ENCODE measurements at places on chromosomes 12 and 14.

- no peak for DNase-seq
These were observed 170.1 kb downstream of the STXBP6 start for GRCh38 chr14:24879661-24880386.

DNA sequence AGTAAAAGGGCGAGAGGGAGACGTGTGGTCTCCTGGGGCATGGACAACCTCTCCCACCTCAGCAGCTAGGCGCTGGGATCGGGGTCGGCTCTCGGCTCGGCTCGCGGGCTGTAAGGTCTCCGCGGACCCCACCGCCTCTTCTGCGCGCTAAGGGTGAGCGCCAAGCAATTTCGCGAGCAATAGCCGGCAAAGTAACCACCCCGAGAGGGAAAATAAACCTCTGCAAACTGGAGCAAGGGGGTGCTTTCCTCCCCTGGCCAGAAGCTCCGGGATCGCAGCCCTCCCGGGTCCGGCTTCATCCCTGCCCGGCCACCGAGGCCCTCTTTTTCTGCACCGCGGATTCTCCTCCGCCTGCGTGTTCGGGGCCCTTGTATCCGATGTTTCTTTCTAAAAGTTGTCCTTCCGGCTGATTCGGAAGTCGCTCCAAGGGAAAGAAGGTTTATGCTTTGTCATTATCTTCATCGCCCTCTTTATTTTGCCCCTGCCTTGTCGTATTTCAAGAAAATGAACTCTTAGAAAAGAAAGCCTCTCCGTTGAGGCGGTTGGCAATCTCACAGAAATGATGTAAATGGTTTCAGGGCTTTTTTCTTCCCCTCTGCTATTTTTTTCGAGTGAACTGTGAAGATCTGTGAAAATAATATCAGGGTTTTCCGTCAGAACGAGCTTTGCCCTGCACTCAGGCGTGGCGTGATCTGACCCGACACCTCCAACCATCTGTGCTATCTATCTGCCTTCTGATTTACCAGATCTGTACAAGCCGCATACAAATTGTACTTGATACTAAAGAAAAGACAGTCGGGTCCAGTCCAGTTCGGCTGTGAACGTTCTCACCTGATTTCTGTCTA, 1.7 kb upstream of the SIX6 start:
- no peak for DNase-seq

- no peak for DNase-seq
These were observed 7.0 kb downstream of the MLXIP start for GRCh38 chr12:122085591-122085990.

GRCh38 chr14:35202195-35202594, 79.8 kb downstream of the PRORP start:
- no peak for DNase-seq

DNA sequence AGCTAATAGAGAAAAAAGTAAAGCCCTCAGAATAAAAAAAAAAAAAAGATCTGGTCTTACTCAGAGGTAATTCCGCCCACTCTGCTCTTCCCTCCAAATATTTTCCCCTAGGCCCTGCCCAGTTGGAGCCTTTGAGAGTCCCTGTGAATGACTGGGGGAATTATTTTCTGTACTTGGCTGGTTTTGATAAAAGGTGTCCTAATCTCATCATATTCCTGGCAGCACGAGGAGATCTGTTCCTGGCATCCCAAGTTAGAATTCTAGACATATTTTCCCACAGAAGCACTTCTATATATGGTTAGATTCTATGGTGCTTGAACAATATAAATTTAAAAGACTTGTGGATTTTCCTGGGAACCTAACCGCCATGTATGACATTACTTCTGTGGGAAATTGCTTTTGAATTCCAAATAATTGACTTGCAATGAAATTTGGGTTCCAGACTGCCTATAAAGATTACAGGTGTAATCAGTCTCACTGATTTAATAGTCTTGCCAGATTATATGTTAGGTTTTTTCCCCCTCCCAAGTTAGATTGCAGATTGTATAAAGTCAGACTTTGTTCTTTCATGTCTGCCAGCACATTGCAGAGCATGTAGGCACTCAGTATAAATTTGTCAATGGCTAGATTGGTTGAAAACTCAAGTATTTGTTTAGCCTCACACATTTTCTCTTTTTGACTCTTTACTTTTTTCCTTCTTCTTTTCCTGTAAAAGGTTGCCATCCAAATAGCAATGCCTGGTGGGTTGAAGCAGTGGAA, 12.3 kb downstream of the GPX2 start:
- no peak for DNase-seq

DNA sequence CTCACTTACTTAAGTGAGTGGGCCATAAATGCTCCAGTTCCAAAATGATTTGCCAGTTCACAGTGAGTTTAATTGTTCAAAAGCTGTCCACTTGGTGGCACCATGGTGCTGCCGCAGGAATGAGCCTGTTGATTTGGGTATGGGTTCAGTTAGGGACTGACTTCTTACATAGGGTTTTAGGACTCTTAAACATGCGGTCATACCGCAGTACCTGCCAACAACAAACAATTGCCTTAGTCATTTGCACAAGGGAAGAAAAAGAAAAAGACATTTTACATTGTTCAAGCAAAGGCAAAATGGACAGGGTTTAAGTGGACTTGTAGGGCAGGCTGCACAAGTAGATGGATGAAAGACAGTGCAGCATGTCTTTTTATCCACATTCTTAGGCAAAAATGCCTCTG, 80.0 kb upstream of the DBX2 start:
- DNase-seq = peak; percentile 80

DNA sequence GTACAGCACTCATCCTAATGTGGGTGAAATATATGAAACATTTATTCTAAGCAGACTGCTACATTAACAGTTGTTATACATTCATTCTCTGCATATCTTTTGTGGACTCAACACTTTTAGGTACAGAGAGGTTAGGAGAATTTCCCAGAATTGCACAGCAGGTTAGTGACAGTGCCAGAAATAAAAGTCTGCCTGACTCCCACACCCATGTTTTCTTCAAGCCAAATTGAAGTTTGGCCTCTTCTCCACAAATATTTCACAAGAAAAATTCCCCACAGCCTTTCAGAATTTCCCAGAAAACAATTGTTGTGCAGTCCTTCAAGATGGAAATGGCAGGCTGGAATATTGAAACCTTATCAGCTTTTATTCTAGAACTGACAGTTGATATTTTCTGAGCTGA, 464.8 kb downstream of the RAD51B start:
- DNase-seq = no peak
